ENCODE measurements at places on chromosomes 16 and 17.
A peak's percentile ranks its signal among the peaks of the same experiment; 100 is the strongest.

GRCh38 chr16:14284371-14284770 lies 213.3 kb downstream of the MRTFB start:
- DNase-seq: peak; percentile 43

DNA sequence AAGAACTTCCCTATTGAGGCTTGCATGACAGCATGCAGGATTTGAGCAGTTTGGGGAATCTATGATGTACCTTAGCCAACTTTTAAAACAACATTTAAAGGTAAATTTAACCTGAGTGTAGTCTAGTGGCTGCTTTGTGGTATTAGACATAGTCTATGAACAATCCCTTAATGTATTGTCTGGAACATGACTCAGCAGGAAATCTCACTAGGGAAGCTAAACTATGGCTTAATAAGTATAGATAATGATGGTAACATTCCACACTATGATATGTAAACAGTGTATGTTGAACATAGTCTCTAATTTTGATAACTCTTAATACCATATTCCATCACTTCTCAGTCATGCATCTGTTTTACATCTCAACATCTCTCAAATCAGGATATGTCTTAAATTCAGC lies 52.1 kb upstream of the SLC12A3 start:
- no peak for DNase-seq

DNA sequence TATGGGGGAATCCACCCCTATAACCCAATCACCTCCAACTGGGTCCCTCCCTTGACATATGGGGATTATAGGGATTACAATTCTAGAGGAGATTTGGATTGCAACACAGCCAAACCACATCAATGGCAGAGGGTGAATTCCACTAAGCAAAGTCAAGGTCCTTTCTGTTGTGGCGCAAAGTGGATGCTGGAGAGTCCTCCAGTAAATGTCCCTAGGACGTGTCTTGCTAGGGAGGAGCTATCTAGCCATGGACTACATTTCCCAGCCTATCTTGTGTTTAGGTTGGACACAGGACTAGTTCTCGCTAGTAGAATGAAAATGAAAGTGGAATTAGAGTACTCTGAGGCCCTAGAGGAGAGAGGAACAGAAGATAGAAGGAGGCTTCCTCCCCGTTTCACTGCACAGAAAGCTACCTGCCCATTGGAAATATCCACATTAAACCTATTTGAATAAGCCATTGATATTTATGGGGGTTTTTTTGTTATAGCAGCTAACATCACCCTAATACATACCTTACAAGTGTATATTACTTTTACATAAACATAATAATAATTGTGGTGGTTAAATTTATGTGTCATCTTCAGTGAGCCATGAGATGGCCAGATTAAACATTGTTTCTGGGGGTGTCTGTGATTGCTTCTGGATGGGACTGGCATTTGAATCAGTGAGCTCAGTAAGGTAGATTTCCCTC lies 56.7 kb upstream of the ERCC4 start:
- peak; percentile 73 for DNase-seq

DNA sequence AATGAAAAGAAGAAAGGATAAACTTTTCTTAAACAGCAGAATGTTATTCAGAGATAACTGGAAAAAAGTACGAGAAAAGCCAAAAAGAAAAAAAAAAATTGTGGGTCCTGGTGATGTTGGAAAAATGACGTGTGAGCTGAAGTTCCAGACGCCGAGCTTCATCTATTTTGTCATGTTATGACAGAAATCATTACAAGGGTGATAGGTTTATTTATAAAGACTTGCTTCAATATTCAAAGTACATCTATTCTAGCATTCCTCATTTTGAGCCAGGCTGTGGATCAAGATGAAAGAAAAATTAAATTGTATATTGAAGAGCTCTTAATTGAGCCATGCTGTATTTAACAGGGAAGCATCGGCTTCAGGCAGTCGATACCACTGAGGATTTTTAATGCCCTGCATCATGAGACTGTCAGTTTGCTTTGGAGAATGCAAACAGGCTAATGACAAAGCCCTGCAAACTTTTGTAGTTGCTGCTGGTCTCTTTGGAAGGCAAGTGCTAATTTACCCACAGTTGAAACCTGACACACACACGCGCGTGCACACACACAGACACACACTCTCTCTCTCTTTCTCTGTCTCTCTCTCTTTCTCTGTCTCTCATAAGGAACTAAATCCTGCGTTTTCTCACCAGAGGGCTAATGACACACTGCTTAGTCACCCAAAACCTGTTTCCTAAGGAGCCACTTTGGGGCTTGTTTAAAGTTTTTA lies 110.7 kb downstream of the WWOX start:
- no peak for DNase-seq

DNA sequence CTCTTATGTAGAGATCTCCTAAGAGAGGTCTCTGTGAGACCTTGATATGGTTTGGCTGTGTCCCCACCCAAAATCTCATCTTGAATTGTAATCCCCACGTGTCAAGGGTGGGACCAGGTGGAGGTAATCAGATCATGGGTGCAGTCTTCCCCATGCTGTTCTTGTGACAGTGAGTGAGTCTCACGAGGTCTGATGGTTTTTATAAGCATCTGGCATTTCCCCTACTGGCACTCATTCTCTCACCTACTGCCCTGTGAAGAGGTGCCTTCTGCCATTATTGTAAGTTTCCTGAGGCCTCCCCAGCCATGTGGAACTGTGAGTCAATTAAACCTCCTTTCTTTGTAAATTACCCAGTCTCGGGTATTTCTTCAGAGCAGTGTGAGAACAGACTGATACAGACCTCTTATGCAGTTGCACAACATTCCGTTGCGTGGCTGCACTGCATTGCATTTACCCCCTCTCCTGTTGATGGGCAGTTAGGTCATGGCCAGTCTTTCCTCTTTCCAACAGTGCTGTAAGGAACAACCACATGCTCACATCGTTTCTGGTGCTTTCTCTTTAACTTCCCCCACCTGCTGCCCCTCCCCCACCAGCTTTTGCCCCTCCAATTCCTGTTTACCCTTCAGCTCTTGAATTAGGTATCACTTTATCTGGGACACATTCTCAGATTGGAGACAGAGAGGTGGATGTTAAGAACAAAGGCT lies 43.6 kb upstream of the MED9 start:
- DNase-seq: peak; percentile 52

DNA sequence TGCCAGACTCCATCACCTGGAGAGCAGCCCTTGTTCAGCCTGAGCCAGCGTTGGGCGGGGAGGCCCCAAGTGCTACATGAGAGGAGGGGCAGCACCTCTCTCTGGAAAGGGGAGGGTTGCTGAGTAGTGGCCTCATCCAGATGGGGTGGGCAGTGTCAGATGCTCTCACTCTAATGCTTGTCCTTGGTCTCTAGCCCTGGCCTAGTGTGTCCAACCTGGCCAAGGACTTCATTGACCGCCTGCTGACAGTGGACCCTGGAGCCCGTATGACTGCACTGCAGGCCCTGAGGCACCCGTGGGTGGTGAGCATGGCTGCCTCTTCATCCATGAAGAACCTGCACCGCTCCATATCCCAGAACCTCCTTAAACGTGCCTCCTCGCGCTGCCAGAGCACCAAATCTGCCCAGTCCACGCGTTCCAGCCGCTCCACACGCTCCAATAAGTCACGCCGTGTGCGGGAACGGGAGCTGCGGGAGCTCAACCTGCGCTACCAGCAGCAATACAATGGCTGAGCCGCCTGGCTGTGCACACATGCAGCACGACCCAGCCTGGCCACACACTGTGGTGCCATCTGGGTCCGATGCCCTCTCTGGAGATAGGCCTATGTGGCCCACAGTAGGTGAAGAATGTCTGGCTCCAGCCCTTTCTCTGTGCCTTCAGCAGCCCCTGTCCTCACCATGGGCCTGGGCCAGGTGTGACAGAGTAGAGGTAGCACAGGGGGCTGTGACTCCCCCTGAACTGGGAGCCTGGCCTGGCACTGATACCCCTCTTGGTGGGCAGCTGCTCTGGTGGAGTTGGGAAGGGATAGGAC lies 4.3 kb downstream of the CTRL start:
- DNase-seq: no peak

GRCh38 chr17:19348806-19349205 lies 13.7 kb downstream of the B9D1 start:
- no peak for DNase-seq
